Smooth muscle cell of the coronary artery (primary cell): ENCODE measurements at places on chromosomes 1 and 21. TPM values are rescaled to one million over a fixed set of nuclear protein-coding genes. Genes with fewer than 3 reads are reported as not detected.

ITLN2 gene
- total RNA-seq, result 0.82 and 1.5 TPM in 2 replicates

LCE3C gene
- not detected in 2 replicates for total RNA-seq

S100A7A gene
- total RNA-seq, result not detected in 2 replicates

RNF186 gene
- total RNA-seq, result not detected in 2 replicates

FAM78B gene
- under 0.01 and 0.47 TPM in 2 replicates for total RNA-seq

ODR4 gene
- total RNA-seq, result 14.3 and 16.5 TPM in 2 replicates

MATN1 gene
- 0.23 TPM in 1 of 2 replicates, not detected in the other for total RNA-seq

EPHA8 gene
- not detected in 2 replicates for total RNA-seq

AADACL3 gene
- total RNA-seq, result not detected in 2 replicates

CRYZL1 gene
- 25.5 and 41.8 TPM in 2 replicates for total RNA-seq

HAO2 gene
- 2.0 TPM in 1 of 2 replicates, not detected in the other for total RNA-seq

VAV3 gene
- 0.08 and 1.5 TPM in 2 replicates for total RNA-seq

UBL4B gene
- not detected in 2 replicates for total RNA-seq

AIRE gene
- total RNA-seq, result not detected in 2 replicates

HOOK1 gene
- 1.5 TPM in 1 of 2 replicates, not detected in the other for total RNA-seq

CCDC30 gene
- total RNA-seq, result 0.38 and 1.8 TPM in 2 replicates

ACKR1 gene
- not detected in 2 replicates for total RNA-seq

WLS gene
- 61.0 and 92.7 TPM in 2 replicates for total RNA-seq

STIL gene
- 1.2 and 3.2 TPM in 2 replicates for total RNA-seq

BNIPL gene
- 0.08 and 0.70 TPM in 2 replicates for total RNA-seq
